Gastrocnemius medialis (tissue), 4 donors: ENCODE measurements at places on chromosomes 12 and 14. TPM values are rescaled to one million over a fixed set of nuclear protein-coding genes. Genes with fewer than 3 reads are reported as not detected.

- H3K4me1 ChIP-seq, result peaks cover 8% of the 10 kb centered on the region
- H3K27ac ChIP-seq, result peak overlapping the region; percentile 57
- no peak overlapping the region for H3K4me3 ChIP-seq
- no peaks in the 10 kb centered on the region for H3K36me3 ChIP-seq
- no peaks in the 10 kb centered on the region for H3K27me3 ChIP-seq
- peak; percentile 62 for DNase-seq
Measured at GRCh38 chr12:26318661-26319068, 123.3 kb downstream of the SSPN start.

DNA sequence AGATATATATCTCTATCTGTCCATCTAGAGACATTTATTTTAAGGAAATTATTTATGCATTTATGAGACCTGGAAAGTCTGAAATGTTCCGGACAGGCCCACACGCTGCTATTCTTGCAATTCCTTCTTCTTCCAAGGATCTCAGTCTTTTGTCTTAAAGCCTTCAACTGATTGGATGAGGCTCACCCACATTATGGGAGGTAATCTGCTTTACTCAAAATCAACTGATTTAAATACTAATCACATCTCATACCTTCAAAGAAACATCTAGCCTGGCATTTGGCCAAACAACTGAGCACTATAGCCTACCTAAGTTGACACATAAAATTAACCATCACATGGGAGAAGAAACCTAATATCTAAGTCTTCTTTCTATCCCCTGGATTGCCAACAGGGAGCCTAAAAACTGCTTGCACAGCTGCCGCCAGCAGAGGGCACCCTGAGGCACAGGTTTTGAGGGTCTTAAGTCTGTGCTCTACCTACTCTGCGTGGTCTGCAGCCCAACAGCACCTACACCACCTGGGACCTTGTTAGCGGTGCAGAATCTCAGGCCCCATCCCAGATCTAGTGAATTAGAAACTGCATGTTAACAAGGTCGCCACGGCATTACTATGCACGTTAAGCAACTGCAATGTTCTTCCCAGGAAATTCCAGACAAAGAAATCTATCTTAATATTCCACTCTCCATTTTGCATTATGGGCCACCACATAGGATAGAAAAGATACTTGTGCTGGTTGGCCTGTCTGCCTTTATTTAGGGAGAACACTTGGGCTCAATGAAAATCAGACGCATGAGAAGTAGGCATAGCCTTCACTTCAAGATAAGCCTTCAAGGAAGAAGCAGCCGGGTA is 249.7 kb downstream of the FOXG1 start:
- H3K27me3 ChIP-seq, result no peaks in the 10 kb centered on the region
- no peak for DNase-seq
- no peak overlapping the region for H3K27ac ChIP-seq
- no peaks in the 10 kb centered on the region for H3K4me1 ChIP-seq

DNA sequence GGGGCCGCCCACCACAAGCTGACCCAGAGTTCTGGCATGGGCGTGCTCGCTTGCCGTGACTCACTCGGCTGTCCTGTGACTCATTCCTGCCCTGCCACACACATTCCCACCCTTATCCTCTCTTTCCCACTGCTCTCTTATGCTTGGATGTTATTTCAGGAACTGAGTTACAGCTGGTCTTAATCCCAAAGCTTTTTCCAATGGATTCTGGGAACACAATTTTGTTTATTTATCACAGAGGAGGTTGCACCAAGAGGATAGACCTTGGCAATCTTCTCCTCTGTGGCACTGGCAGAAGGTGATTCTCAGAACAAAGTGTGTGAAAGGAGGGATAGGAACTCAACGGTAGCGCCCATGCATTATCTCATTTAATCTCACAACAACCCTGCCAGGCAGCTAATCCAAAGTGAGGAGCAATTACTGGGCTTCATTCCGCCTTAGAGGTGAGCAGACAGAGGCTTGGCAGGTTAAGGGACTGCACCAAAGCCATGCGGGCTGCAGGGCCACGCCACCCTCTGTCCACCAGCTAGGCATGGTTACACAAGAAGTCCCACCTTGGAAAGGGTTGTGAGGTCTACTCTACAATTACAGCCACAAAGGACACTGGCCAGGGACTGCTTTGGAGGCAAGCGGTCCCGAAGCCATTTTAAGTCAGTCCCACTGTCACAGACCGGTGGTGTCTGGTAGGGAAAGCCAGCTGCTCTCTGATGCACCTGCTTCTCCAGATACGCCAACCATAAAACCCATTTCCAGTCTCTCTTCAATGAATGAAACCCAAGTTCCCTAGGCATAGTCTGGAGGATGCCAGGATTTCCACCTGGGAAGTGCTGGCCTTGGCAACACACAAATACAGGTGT is 32.9 kb downstream of the SYNE3 start:
- H3K36me3 ChIP-seq, result no peaks in the 10 kb centered on the region
- peaks cover 19% of the 10 kb centered on the region for H3K4me1 ChIP-seq

GRCh38 chr14:90421001-90421631 is 24.3 kb downstream of the CALM1 start:
- H3K27ac ChIP-seq, result no peak overlapping the region
- no peaks in the 10 kb centered on the region for H3K36me3 ChIP-seq
- H3K4me1 ChIP-seq, result no peaks in the 10 kb centered on the region
- DNase-seq, result no peak
- no peak overlapping the region for H3K4me3 ChIP-seq
- no peaks in the 10 kb centered on the region for H3K27me3 ChIP-seq

- H3K27ac ChIP-seq, result no peak overlapping the region
- no peaks in the 10 kb centered on the region for H3K27me3 ChIP-seq
- no peaks in the 10 kb centered on the region for H3K4me1 ChIP-seq
Measured at GRCh38 chr12:130281153-130281799, 56.4 kb upstream of the PIWIL1 start.

SYNE3 gene
- 5.3 TPM for total RNA-seq

DNA sequence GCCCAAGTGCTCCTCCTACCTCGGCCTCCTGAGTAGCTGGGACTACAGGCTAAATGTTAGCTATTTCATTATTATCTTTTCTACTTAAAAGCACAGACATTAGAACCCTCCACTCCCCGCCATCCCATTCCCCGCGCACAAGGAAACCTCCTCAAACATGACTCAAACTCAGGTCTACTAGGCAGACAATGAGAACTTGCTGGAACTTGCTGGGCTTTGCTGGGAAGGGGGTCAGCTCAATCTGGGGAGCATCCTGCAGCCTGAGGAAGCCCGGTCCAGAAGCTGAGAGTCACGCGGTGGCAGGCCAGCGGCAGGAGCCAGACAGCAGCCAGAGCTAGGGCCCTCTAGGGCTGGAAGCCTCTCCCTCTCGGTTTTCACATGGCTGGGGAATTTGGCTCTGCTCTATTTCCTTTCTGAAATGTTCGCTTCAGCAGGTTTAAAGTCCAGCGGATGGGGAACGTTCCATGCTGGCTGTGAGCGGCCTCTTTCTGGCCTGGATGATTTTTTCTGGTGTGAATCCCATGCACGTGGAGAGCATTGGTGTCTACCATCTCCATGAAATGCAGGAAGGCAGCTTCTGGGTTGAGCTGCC is 68.5 kb downstream of the SLC6A12 start:
- DNase-seq, result no peak
- H3K4me1 ChIP-seq, result no peaks in the 10 kb centered on the region
- H3K4me3 ChIP-seq, result no peak overlapping the region
- H3K27ac ChIP-seq, result no peak overlapping the region
- no peaks in the 10 kb centered on the region for H3K36me3 ChIP-seq
- H3K27me3 ChIP-seq, result peaks cover 4% of the 10 kb centered on the region

GRCh38 chr12:41497409-41497808 is 309.3 kb downstream of the PDZRN4 start:
- no peak overlapping the region for H3K27ac ChIP-seq
- H3K4me1 ChIP-seq, result peaks cover 16% of the 10 kb centered on the region

CLEC2A gene
- total RNA-seq, result not detected

KCNJ8 gene
- 14.1 TPM for total RNA-seq

BEGAIN gene
- total RNA-seq, result 0.25 TPM

- H3K36me3 ChIP-seq, result no peaks in the 10 kb centered on the region
- H3K4me3 ChIP-seq, result no peak overlapping the region
- peak overlapping the region; percentile 73 for H3K27ac ChIP-seq
- no peaks in the 10 kb centered on the region for H3K4me1 ChIP-seq
- peak; percentile 57 for DNase-seq
- no peaks in the 10 kb centered on the region for H3K27me3 ChIP-seq
Measured at GRCh38 chr14:23544511-23545447, 6.8 kb downstream of the ZFHX2 start.

RFX4 gene
- not detected for total RNA-seq

- no peak overlapping the region for H3K4me3 ChIP-seq
- H3K36me3 ChIP-seq, result no peaks in the 10 kb centered on the region
- no peaks in the 10 kb centered on the region for H3K4me1 ChIP-seq
- DNase-seq, result no peak
- H3K27me3 ChIP-seq, result no peaks in the 10 kb centered on the region
- H3K27ac ChIP-seq, result no peak overlapping the region
Measured at GRCh38 chr12:70398862-70399261, 32.8 kb downstream of the KCNMB4 start.

GRCh38 chr14:99244941-99245563 is 26.9 kb downstream of the BCL11B start:
- H3K36me3 ChIP-seq, result no peaks in the 10 kb centered on the region
- H3K27ac ChIP-seq, result no peak overlapping the region
- peaks cover 48% of the 10 kb centered on the region for H3K27me3 ChIP-seq
- H3K4me1 ChIP-seq, result no peaks in the 10 kb centered on the region
- no peak overlapping the region for H3K4me3 ChIP-seq

ARID4A gene
- total RNA-seq, result 6.7 TPM
